Lower leg skin (tissue), 4 donors: ENCODE measurements at places on chromosomes 2 and 18. TPM values are rescaled to one million over a fixed set of nuclear protein-coding genes. Genes with fewer than 3 reads are reported as not detected.

Gene NT5DC4
- not detected for total RNA-seq

Gene DIPK1C
- total RNA-seq, result 4.9 TPM

Gene DSC2
- total RNA-seq, result 20.0 TPM

DNA sequence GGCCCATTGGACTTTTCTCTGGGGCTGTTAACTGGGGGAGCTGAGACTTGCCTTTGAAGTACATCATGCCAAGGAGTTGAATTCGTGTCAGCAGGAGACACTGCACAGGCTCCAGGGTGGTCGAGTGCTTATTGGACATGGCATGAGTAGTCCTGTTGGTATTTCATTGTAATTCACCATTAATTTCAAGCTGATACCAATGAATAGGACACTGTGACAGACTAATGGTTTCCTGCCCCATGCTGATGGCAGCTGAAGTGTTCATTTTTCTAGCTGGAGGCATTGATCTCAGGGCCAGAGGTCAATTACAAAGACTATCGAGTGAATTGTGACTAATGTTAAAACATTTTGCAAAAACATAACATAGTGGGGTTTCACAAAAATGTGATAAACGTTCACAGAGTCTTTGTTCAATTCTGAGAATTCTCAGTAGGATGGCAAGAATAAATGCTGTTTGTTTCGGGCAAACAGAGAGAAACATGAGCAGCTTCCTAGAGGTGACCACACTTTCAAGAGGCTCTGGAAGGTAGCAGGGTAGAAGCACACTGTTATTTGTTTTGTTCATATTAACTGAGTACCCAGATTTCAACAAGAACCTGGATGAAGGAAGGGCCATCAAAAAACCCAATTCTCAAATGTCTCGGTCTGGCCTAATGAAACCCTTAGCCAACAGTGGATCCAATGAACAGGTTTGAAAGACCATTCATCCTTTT lies 90.6 kb upstream of the ARL4C start:
- no peak for DNase-seq

DNA sequence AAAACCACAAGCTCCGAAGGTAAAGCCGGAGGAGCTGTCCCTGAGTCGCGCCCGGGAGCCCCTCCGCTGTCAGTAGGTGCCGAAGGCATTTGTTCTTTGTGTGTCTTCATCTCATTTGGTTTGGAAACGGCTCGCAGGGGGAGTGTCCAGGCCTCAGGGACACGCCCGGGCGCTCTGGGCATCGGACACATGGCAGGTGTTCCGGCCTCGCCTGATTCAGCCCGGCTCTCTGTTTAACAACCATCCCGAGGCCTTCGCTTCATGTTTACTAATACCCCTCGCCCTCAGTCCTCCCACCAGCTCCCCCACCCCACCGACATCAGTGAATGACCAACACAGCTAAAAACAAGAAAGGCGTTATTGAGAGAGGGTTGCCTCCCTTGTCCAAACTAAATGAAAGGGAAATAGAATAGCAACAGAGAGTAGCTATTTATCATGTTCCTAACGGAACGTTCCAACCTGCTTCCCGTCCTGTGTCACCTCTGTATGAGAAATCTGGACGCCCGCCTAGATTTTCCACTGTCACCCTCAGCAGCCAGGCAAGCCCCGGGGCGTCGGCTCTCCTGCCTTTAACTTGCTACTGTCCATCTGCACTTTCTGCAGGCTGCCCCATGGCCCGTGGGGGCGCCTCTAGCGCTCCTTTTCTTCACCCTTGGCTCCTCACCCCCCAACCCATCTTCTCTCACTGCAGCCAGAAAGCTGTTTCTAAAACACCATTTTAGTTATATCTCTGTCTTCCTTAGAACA lies 73.9 kb downstream of the MYCN start:
- DNase-seq, result no peak

DNA sequence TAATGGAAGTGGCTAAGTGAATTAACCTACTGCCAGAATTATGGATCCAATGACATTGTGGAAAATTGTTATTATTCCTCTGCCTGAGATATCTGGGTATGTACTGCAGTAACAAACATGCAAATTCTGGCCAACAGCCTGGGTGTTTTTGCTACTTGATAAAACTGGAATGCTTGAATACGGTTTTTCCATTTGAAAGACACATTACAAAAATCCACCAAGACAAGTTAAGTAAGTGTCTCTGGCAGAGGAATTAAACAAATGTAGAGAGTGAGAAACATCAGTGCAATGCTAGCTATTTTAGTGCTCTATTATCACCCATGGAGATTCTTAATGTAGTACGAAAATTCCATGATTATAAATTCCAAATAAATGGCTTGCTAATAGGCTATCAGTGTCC lies 312.4 kb upstream of the MEIS1 start:
- DNase-seq, result no peak
